Fibroblast of skin of abdomen (primary cell): ENCODE measurements at places on chromosomes 4 and X.

GRCh38 chr4:67014592-67014991 lies 530.7 kb downstream of the CENPC start:
- no peak for DNase-seq

GRCh38 chrX:16552546-16552945 lies 97.4 kb upstream of the S100G start:
- peak; percentile 18 for DNase-seq

GRCh38 chr4:74904509-74905065 lies 28.3 kb upstream of the PARM1 start:
- no peak for DNase-seq

- peak; percentile 84 for DNase-seq
Measured at GRCh38 chrX:20067709-20068561, 48.8 kb downstream of the MAP7D2 start.

- no peak for DNase-seq
Measured at GRCh38 chr4:177127658-177128057, 182.0 kb upstream of the NEIL3 start.

- DNase-seq, result peak; percentile 48
Measured at GRCh38 chr4:7808752-7809151, 130.9 kb downstream of the AFAP1 start.

GRCh38 chr4:175125410-175126068 lies 207.4 kb downstream of the ADAM29 start:
- DNase-seq, result peak; percentile 10

GRCh38 chrX:12304261-12304660 lies 166.0 kb downstream of the FRMPD4 start:
- peak; percentile 39 for DNase-seq

GRCh38 chrX:10015723-10016518 lies 48.8 kb downstream of the CLDN34 start:
- no peak for DNase-seq

- DNase-seq, result peak; percentile 28
Measured at GRCh38 chr4:141668200-141668910, 32.0 kb downstream of the IL15 start.

DNA sequence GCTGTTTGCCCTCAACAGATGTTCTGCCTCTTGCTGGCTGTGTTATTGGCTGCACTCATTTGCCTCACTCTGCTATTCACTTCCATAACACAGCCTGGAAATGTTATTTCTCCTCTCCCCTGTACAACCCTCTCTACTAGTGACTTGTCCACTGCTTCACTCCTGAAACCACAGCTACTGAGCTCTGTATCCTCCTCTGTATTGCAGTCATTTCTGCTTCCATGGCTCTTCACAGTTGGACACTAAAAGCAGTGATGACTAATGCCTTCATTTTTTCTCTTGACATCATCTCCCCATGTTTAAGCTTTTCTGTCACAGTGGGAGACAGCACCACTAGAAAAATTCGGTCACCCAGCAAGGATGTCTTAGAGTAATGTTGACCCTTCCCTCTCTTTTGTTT lies 123.0 kb upstream of the PPP1R2C start:
- DNase-seq, result no peak

GRCh38 chrX:72306085-72306801 lies 529 bp upstream of the CITED1 start:
- DNase-seq, result no peak

DNA sequence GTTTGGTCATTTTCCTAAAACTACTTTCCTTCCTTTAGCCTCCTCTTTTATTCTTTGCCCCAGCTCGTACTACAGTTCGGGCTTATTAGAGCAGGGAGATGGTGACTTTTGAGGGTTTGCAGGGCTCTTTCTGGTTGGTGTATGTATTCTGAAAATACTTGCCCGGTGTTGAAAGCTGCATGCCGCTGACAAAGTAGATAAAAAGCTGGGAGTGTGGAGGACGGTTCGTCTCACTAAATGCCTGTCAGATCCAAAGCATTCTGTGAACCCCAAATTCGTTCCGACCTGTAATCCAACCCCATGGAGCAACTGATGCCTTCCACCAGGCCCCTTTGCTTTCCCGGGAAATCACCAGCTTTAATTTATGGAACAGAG lies 19.2 kb downstream of the TRIM2 start:
- DNase-seq, result no peak

GRCh38 chrX:138150709-138151108 lies 560.8 kb downstream of the FGF13 start:
- DNase-seq, result no peak

DNA sequence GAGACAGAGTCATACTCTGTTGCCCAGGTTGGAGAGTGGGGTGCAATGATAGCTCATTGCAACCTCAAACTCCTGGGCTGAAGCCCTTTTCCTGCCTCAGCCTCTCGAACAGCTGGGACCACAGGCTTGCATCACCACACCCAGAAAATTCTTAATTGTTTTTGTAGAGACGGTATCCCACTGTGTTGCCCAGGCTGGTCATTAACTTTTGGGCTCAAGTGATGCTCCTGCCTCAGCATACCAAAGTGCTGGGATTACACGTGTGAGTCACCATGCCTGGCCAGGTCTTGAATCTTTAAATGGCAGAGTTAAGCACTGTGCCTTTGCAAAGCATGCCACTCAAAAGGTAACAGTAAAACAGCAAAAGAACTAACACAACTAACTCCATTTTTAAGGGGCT lies 28.6 kb upstream of the BBS12 start:
- no peak for DNase-seq

- DNase-seq, result no peak
Measured at GRCh38 chr4:184143770-184144564, 73.7 kb downstream of the ENPP6 start.

GRCh38 chrX:121671649-121672048 lies 624.2 kb downstream of the GLUD2 start:
- no peak for DNase-seq

- no peak for DNase-seq
Measured at GRCh38 chrX:135200297-135200696, 29.1 kb upstream of the CT55 start.

- DNase-seq, result no peak
Measured at GRCh38 chr4:99436462-99436861, 1.3 kb upstream of the ADH7 start.

DNA sequence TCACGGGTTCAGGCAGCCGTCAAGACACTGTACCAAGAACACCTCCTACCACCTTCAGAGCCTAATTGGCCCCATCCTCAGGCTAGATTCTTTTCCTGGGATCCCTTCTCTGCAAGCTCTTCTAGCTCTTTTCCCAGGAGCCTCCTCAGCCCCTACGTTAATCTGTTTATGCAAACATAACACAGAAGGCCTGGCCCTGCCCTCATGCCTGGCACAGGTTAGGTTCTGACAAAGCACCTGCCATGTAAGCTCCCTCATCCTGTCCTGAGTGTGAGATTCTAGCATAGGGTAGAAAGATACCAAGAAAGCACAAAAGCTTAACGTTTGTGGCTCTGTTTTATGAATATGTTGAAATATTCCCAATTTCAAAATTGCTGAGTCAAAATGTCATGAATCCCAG lies 93.6 kb downstream of the IRF2 start:
- DNase-seq, result no peak
